Body of pancreas (tissue), 4 donors: ENCODE measurements at places on chromosomes 4 and X. TPM values are rescaled to one million over a fixed set of nuclear protein-coding genes. Genes with fewer than 3 reads are reported as not detected.

The SCFD2 gene
- total RNA-seq = 53.7 TPM

- H3K4me1 ChIP-seq = no peaks in the 10 kb centered on the region
- no peaks in the 10 kb centered on the region for H3K36me3 ChIP-seq
- no peak overlapping the region for H3K27ac ChIP-seq
- no peak overlapping the region for H3K4me3 ChIP-seq
- DNase-seq = no peak
- H3K27me3 ChIP-seq = no peaks in the 10 kb centered on the region
These were observed 567.4 kb upstream of the GALNT7 start for GRCh38 chr4:172601195-172601594.

GRCh38 chrX:73127700-73128241 lies 48.5 kb upstream of the PABPC1L2A start:
- H3K36me3 ChIP-seq = no peaks in the 10 kb centered on the region
- H3K27ac ChIP-seq = no peak overlapping the region
- no peak overlapping the region for H3K4me3 ChIP-seq
- H3K27me3 ChIP-seq = no peaks in the 10 kb centered on the region
- peak; percentile 24 for DNase-seq

DNA sequence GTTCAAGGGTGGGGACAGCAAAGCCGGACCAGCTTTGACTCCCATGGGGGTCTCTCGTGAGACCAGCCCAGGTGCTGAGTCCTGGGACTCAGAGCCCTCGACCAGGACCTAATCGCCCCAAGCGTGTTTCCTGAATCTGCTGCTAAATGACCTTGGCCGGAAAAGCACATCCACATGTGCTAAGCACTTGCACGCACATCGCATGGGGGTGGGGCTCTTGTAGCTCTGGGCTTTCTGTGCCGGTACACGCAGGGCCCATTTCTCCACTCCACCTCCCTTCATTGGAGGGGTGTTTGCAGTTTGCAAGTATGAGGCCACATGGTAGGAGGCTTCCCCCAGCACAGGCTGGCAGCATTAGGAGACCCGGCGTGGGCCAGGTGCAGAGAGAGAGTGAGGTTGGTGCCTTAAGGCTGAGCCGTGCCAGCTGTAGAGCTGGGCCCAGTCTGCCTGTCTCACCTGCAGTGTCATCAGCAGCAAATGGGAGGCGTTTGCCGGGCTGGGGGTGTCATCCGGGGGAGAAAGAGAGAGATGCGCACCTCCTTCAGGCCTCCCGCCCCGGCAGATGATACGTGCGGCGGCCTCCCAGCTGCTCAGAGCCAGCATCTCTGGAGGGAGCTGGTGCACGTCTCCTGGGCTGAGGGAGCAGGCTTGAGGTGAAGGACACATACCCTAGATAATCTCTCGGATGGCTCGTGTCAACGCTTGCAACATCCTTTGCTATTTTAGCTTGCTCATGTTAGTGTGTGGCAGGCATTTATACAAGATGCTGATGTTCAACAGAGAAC lies 45.2 kb upstream of the CLCN4 start:
- no peak overlapping the region for H3K4me3 ChIP-seq
- DNase-seq = no peak
- no peaks in the 10 kb centered on the region for H3K36me3 ChIP-seq
- H3K27ac ChIP-seq = no peak overlapping the region
- no peaks in the 10 kb centered on the region for H3K4me1 ChIP-seq
- no peaks in the 10 kb centered on the region for H3K27me3 ChIP-seq

GRCh38 chr4:74503580-74503979 lies 58.6 kb downstream of the AREG start:
- no peak overlapping the region for H3K4me3 ChIP-seq
- no peaks in the 10 kb centered on the region for H3K27me3 ChIP-seq
- no peaks in the 10 kb centered on the region for H3K4me1 ChIP-seq
- no peak for DNase-seq
- no peak overlapping the region for H3K27ac ChIP-seq

- no peaks in the 10 kb centered on the region for H3K27me3 ChIP-seq
- no peaks in the 10 kb centered on the region for H3K4me1 ChIP-seq
These were observed 22.8 kb downstream of the USP38 start for GRCh38 chr4:143207555-143207954.

DNA sequence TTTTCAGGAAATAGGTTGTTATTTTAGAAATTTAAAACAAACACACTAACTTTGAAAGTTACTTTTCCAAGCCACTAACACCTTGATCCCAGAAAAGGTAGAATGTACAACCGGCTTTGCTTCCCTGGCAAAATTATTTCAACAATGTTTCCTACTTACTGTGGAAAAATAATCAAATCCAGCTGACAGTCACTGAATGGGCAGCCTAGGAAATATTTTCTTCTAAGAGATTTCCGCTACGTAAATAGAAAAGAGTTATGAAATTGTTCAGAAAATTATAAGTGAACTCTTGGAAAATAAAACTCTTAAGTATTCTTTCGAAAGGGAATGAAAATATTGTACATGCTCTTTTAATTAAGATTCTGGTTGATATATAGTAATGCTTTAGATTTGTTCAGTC lies 195.7 kb downstream of the GASK1B start:
- H3K27ac ChIP-seq = no peak overlapping the region
- H3K4me3 ChIP-seq = no peak overlapping the region
- DNase-seq = no peak
- H3K4me1 ChIP-seq = peaks cover 5% of the 10 kb centered on the region

The FOXR2 gene
- total RNA-seq = not detected

GRCh38 chr4:35516102-35516501 lies 728.2 kb downstream of the ARAP2 start:
- no peaks in the 10 kb centered on the region for H3K36me3 ChIP-seq
- no peak overlapping the region for H3K4me3 ChIP-seq
- H3K4me1 ChIP-seq = no peaks in the 10 kb centered on the region
- DNase-seq = no peak

The CLDN34 gene
- not detected for total RNA-seq

DNA sequence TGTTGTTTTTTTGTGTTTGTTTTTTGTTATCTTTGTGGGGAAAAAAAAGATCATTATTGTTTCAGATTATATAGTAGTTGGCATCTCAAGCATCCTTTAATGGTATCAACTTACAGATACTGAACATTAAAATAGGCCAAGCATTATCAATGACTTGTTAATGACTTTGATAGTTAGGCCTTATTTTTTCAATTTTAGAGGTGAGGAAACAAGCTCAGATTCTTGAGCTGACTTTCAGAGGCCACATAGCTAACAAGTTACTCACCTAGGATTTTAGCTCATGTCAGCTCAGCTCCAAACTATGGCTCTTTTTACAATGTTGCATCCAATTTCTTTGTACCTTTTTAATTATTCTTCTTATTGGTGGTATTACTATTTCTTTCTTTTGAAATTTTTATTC lies 471 bp upstream of the PLAC8 start:
- no peaks in the 10 kb centered on the region for H3K27me3 ChIP-seq
- no peak overlapping the region for H3K4me3 ChIP-seq
- H3K27ac ChIP-seq = no peak overlapping the region

DNA sequence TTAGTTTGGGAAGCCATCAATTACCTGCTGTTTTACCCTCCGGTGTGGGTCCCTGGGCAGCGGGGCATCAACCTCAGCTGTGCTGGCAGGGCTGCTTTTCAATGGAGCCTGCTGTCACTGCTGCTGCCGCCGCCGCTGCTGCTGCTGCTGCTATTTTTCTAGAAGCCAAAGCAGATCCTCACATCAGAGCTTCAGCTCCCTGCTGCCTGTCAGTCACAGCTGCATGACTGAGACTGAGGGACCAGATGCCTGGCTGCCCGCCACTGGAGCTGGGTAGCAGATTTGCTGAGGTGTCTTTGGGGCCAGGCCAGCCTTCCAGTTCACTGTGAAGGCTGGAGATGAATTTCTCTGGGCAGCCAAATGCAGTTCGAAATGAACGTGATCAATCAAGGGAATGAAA lies 200.3 kb upstream of the NHS start:
- no peaks in the 10 kb centered on the region for H3K36me3 ChIP-seq
- H3K4me1 ChIP-seq = no peaks in the 10 kb centered on the region
- no peak overlapping the region for H3K4me3 ChIP-seq
- no peaks in the 10 kb centered on the region for H3K27me3 ChIP-seq

The AMOT gene
- total RNA-seq = 4.2 TPM

DNA sequence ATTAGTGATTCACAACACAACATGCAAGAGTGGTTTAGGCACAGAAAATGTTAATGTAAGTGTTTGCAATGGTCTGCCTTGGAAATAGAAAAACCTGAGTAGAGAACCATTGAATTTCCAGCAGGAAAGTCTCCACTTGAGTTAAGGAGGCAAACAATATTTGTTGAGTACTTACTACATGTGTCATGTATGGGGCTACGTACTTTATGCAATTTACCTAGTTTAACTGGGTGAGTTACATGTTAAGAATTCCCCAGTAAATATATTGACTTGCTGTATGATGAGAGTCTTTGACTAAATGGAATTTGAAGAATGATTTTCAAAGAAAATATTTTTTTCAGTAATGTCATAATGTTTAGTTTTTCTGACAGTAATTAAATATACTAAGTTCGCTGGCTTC lies 7.8 kb upstream of the NPNT start:
- H3K36me3 ChIP-seq = no peaks in the 10 kb centered on the region
- no peak for DNase-seq
- H3K27ac ChIP-seq = no peak overlapping the region
- H3K4me1 ChIP-seq = no peaks in the 10 kb centered on the region
- H3K4me3 ChIP-seq = no peak overlapping the region
- no peaks in the 10 kb centered on the region for H3K27me3 ChIP-seq

The MAGEA2 gene
- total RNA-seq = not detected

DNA sequence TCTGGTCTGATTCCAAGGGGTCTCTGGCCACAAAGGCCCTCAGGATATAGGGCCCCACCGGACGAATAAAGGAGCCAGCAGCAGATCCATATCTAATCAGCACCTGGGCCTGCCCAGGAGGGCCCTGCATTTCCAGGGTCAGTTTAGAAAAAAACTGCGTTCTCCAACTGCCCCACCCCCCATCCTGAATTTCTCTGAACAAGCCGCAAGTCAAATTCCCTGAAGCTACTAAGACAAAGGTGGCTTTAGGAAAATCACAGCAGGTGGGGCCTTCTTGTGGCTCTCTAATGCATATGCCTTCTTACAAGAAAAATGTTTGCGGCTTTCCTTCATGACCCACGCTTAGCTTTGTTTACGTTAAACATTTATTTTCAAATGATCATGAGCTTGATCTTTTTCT lies 76.6 kb downstream of the MBNL3 start:
- H3K4me3 ChIP-seq = no peak overlapping the region
- peaks cover 8% of the 10 kb centered on the region for H3K4me1 ChIP-seq
- no peaks in the 10 kb centered on the region for H3K36me3 ChIP-seq
- no peak overlapping the region for H3K27ac ChIP-seq

DNA sequence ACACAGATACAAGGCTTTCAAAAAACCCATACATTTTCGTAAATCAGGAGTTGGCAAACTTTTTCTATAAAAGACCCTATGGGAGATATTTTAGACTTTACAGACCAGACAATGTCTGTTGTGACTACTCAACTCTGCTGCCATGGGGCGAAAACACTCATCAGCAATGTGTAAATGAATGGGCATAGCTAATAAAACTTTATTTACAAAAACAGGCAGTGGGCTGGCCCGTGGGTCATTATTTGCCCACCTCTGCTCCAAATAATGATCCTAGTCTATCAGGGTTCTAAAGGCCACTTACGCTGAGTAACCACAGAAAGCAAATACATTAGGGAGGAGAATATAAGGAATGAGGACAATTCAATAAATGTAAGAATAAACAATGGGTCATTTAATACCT lies 43.9 kb upstream of the ACSL4 start:
- no peak overlapping the region for H3K4me3 ChIP-seq
- no peak overlapping the region for H3K27ac ChIP-seq
- no peaks in the 10 kb centered on the region for H3K4me1 ChIP-seq
- no peaks in the 10 kb centered on the region for H3K27me3 ChIP-seq
- H3K36me3 ChIP-seq = no peaks in the 10 kb centered on the region

The FREM3 gene
- not detected for total RNA-seq

DNA sequence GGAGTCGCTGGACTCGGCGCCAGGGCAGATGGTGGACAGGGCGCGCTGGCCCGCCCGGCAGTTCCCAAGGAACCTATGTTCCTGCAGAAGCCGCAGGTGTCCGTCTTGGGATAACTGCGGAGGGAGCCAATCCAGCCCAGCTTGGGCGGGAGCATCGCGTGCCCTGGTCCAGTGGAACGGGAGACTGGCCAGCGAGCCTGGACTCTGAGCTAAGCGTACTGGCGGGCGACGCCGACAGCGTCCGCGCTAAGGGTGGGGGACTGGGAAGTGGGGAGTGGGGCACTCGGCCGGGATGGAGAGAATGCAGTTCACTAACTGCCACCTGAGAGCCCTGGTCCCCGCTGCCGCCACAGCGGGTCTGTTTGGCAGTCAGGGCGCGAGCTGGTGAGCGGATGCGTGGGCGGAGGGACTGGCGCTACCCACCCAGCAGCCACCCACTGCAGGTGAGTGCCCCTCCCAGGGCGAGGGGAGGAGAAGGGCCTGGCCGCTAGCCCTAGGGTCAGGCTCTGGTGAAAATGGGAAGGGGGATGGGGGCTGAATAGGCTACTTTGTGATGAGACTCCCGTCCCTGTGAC lies 1.3 kb upstream of the MAMLD1 start:
- H3K27me3 ChIP-seq = no peaks in the 10 kb centered on the region
- H3K4me3 ChIP-seq = no peak overlapping the region
- DNase-seq = peak; percentile 21
- H3K27ac ChIP-seq = no peak overlapping the region
- H3K36me3 ChIP-seq = no peaks in the 10 kb centered on the region

- H3K4me1 ChIP-seq = peaks cover 5% of the 10 kb centered on the region
- H3K4me3 ChIP-seq = no peak overlapping the region
- no peaks in the 10 kb centered on the region for H3K27me3 ChIP-seq
These were observed 130.0 kb downstream of the SOWAHB start for GRCh38 chr4:76767983-76768382.

The ZFP42 gene
- not detected for total RNA-seq

The CDX4 gene
- total RNA-seq = not detected

The ERCC6L gene
- not detected for total RNA-seq

- H3K4me1 ChIP-seq = no peaks in the 10 kb centered on the region
- no peaks in the 10 kb centered on the region for H3K27me3 ChIP-seq
- H3K36me3 ChIP-seq = no peaks in the 10 kb centered on the region
- H3K27ac ChIP-seq = no peak overlapping the region
- DNase-seq = no peak
- H3K4me3 ChIP-seq = no peak overlapping the region
These were observed 4.8 kb downstream of the CAPN6 start for GRCh38 chrX:111265486-111265885.

The GRIA2 gene
- total RNA-seq = 1.6 TPM

DNA sequence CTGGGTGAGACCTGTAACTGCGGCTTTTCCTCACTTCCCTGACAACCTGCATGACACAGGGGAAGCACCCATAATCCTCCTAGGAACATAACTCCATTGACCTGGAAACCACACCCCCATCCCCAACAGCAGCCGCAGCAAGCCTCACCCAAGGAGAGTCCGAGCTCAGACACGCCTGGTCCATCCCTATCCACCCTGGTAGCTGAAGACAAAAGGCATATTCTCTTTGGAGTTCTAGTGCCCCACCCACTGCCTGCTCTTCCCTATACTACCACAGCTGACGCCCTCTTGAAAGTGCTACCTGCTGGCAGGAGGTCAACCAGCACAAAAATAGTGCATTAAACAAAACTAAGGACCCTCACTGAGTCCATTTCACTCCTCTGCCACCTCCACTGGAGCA lies 1080.9 kb upstream of the IGFBP7 start:
- no peak overlapping the region for H3K27ac ChIP-seq
- DNase-seq = no peak
- no peaks in the 10 kb centered on the region for H3K4me1 ChIP-seq
- no peaks in the 10 kb centered on the region for H3K27me3 ChIP-seq
- no peak overlapping the region for H3K4me3 ChIP-seq
- H3K36me3 ChIP-seq = no peaks in the 10 kb centered on the region

- H3K27ac ChIP-seq = no peak overlapping the region
- H3K36me3 ChIP-seq = no peaks in the 10 kb centered on the region
- no peaks in the 10 kb centered on the region for H3K4me1 ChIP-seq
- no peaks in the 10 kb centered on the region for H3K27me3 ChIP-seq
- no peak overlapping the region for H3K4me3 ChIP-seq
These were observed 154.5 kb upstream of the GALNT7 start for GRCh38 chr4:173014113-173014558.

The HERC5 gene
- total RNA-seq = 3.9 TPM
